H7 (cell line): ENCODE measurements at places on chromosomes 2 and 18.

GRCh38 chr2:110140401-110140800, 24.8 kb upstream of the MALL start:
- no peak for DNase-seq

GRCh38 chr2:111032721-111033429, 87.8 kb upstream of the BCL2L11 start:
- no peak for DNase-seq

DNA sequence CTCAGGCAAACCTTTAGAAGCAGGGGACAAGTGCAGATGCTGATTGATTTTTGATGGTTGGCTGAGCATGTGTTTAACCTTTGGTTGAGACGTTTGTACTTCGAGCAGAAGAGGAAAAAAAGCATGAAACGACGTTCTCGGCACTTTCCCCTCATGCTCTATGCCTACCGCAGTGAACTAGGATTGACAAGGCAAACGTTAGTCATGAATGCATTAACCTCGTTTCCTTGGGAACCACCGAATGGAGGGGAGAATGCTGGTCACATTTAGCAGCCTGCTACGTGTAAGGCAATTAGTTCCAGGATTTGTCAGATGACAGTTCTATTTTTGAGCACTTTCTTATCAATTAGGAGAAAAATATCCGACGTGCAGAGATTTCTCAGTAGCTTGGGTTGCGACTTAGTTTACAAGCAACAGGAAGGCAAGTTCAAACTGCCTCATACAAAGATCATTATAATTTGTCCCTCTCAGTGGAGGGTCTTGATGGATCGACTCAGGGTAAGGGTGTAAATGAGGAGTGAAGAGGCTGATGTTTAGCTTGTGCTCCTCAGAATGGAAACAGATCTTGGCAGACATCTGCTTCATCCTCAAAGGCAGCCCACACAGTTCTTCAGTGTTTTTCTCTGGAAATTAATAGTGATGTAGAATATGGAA, 47.4 kb upstream of the GPR45 start:
- DNase-seq: no peak

DNA sequence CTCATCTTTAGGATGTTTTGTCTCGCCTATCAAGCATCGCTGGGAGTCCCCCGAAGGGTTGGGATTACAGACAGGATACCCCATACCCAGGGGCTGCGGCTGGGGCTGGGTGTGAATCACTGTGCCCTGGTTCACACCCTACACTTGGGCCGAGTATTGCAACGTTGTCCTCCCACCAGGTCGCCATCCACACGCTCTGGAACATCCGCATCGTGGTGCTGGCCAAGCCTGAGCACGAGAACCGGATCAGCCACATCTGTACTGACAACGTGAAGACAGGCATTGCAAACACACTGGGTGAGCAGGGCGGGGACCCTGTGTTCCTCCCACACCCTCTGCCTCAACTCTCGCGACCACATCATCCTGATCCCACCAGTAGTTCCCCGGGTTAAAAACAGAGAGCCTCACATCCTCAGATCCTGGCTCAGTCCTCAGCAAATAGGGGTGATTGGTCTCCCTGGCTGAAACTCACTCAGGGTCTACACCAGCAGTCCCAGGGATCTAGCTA, 87.3 kb upstream of the ATG16L1 start:
- no peak for DNase-seq

DNA sequence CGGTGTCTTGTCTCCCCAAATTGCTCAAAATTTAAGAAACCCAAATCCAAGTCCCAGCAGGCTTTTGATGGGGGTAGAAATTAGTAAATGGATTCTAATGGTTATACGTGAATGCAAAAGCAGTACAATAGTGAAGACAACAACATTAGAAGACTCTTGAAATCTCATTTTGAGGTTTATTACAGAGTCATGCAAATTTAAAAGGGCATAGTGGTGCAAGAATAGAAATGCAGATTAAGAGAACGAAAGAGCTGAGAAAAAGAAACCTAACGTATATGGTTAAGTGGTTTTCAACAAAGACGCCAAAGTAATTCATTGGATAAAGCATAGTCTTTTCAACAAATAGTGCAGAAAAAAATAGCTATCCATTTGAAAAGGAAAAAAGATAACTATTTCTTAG, 33.2 kb upstream of the CXXC1 start:
- DNase-seq: no peak

- no peak for DNase-seq
Measured at GRCh38 chr18:59912007-59912550, 12.3 kb downstream of the PMAIP1 start.

- DNase-seq: no peak
Measured at GRCh38 chr2:202113571-202114142, 40.6 kb downstream of the KIAA2012 start.

- DNase-seq: no peak
Measured at GRCh38 chr2:54535599-54536195, 79.6 kb downstream of the SPTBN1 start.

DNA sequence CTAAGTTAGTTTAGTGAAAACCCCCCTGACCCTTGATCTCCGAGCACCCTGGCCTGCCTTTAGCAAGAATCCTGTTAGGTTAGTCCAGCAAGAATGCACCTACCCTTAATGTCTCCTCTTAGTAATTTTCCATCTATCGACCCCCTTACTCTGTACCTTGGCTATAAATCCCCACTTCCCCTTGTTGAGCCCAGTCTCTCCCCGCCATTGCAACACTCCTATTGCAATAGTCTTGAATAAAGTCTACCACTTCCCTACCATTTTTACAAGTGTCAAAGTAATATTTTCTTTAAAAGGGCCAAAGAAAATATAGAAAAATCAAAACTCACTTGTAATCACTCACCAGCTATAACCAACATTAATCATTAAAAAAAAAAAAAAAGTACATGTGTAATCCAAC, 4.2 kb upstream of the ZBTB7C start:
- DNase-seq: no peak

DNA sequence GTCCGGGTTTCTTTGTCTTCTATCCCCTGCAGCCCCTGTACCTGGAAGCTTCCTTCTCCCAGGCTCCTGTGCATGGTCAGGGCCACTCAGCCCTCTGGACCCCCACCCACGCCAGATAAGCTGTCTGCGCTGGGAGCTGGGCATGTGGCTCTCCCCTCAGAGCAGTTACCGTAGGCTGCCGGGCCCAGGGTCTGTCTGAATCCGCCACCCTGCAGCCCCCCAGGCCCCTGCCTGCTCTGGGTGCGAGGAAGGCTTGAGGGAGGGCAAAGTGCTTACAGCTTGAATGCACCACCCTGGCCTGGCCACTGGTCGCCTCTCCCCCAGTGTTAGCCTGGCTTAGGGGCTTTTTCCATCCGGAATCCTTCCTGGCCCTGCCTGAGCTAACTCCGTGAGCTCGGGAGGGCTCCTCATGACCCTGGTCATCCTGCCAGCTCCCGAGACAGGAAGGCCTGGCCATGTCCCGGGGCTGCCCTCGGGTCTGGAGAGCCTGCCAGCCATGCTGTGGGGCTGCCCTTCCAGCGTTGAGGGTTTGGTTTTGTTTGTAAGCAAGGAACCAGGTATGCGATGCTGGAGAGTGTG, 50.7 kb downstream of the ODC1 start:
- peak; percentile 60 for DNase-seq

DNA sequence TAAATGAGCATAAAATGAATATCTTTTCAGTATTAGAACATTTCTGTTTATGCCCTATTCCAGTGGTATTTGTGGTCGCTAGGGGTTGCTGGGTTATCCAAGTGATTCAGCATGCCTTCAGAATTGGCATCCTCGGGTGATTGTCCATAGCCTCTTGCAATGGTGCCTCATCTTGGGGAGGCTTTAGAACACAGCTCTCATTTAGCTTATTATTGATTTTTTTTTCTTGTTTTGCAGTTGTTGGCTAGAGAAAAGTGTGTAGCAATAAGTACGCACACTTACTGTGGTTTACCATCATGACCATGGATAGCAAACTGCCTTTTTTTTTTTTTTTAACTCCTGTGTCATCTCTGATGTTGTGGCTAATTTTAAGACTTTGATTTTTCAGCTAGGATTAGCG, 33.6 kb downstream of the PLEKHA3 start:
- no peak for DNase-seq

DNA sequence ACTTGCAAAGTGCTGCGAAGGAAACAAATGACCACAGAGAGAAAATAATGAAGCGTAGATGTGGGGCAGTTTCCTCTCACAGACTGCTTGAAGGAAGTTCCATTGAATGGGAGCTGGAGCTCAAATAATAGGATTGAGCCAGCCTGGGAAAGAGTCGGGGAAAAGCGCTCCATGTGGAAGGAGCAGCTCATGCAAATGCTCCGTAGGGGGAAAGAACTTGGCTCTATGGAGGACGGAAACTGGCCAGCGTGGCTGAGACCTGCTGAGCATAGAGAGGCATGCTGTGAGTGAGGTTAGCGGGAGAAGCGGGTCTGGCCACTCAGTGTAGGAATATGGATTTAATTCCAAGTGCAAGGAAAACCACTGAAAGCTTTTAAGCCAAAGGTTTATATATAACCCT, 28.6 kb upstream of the VIT start:
- peak; percentile 32 for DNase-seq

GRCh38 chr2:47083886-47084687, 71.0 kb downstream of the STPG4 start:
- DNase-seq: no peak

DNA sequence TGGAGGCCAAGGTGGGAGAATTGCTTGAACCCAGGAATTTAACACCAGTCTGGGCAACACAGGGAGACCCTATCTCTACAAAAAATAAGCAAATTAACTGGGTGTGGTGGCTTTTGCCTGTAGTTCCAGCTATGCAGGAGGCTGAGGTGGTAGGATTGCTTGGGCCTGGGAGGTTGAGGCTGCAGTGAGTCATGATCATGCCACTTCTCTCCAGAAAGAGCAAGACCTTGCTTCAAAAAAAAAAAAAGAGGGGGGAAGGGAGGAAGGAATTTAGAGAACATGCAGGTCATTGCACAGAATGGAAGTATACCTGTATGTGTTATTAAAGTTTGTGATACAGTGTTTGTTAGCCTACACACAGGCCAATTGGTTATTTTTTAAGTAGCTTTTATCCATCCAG, 25.8 kb downstream of the PKP4 start:
- no peak for DNase-seq

GRCh38 chr2:113080134-113080533, 12.4 kb downstream of the IL1F10 start:
- DNase-seq: peak; percentile 71

DNA sequence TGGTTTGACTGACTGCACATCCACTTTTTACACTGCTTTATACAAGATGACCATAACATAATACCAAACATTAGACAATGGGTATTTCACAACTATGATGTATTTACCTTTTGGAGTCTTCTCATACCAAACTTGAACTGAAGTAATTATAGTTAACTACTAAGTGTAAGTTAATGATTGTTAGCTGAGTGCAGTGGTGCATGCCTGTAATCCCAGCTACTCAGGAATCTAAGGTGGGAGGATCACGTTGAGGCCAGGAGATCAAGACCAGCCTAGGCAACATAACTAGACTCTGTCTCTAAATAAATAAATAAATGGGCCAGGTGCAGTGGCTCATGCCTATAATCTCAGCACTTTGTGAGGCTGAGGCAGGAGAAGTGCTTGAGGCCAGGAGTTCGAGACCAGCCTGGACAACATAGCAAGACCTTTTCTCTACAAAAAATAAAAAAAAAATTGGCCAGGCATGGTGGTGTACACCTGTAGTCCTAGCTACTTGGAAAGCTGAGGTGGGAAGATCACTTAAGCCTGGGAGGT, 44.9 kb upstream of the ORC2 start:
- no peak for DNase-seq

DNA sequence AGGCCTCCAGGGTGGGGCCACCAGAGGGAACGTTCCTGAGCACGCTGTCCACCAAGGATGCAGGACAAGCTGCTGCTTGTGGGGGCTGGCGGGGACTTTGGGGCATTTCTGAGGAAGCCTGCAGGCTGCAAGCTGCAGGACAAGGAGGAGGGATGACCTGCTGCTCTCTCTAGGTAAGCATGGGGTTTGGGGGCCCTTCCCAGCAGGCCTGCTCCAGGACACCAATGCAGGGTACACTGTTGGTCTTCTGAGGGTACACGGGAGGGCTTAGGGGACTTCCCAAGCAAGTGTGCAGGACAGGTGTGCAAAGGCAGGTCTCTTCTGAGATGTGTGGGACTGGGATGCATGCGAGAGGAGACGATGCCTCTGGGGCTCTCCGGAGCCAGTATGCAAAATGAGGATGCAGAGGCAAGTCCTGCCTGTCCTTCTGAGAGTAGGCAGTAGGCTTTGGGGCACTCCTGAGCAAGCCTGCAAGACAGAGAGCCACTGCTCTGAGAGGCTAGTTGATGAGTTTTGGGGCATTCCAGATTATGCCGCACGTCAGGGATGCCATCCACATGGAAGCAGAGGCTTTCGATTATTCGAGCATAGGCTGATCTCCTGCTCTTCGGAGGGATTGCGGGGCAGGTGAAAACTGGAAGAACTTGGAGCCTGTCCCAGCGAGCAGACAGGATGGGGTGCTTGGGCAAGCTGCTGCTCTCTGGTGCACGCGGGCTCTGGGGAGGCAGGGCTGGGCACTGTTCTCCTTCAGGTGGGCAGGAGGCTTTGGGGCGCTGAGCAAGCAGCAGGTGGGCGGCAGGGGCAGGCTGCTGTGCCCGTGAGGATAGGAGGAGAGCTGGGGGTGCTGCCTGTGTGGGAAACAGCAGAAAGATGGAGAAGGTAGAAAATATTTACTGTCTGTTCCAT, 44.6 kb downstream of the CNGA3 start:
- peak; percentile 36 for DNase-seq

- DNase-seq: peak; percentile 12
Measured at GRCh38 chr2:172791953-172792352, 56.3 kb downstream of the RAPGEF4 start.

- DNase-seq: no peak
Measured at GRCh38 chr2:47336259-47337238, 66.4 kb upstream of the MSH2 start.

- DNase-seq: no peak
Measured at GRCh38 chr2:12534646-12535263, 182.0 kb upstream of the TRIB2 start.

DNA sequence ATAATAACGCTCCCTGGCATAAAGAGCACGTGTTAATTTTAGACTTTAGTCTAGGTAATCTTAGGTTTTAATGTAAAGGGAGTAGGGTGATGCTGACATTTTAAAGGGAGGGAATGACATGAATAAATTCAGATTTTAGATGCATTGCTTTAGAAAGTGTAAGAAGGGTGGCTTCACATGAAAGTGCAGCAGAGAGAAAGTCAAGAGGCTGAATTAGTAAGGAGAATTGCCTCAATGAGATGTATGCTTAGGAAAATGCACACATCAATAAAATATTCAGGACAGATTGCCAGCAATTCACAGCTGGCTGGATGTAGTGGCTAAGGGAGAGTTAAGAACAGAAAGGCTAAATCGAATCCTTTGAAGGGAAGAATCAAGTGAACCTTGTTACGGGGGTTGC, 165.5 kb upstream of the CDH19 start:
- no peak for DNase-seq

DNA sequence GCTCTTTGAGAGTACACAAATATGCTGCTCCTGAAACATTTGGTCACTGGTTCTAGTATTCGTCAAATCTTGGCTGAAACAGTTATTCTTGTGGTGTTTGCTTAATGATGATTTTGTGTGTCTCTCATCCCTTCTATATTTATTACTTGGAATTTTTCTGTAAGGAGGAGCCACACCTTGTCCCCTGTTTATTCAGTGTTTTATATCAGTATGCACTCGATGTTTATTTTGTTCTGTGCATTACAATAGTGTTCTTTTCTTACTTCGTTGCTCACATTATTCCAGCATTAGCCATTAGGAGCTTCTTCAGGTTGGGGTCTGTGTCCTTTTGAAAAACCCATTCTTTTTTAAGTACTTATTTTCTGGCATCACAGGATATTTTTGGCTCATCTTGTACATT, 5.1 kb upstream of the RAMP1 start:
- DNase-seq: no peak
